ENCODE measurements at places on chromosomes 5 and 9. TPM values are rescaled to one million over a fixed set of nuclear protein-coding genes. Genes with fewer than 3 reads are reported as not detected.

- H3K4me1 ChIP-seq: no peaks in the 10 kb centered on the region
- no peaks in the 10 kb centered on the region for H3K36me3 ChIP-seq
- no peak overlapping the region for H3K4me3 ChIP-seq
- DNase-seq: no peak
Measured at GRCh38 chr5:174376726-174377373, 331.3 kb downstream of the NSG2 start.

The ZNF608 gene
- total RNA-seq: not detected

GRCh38 chr9:114282926-114283325 is 40.0 kb upstream of the ORM1 start:
- H3K4me1 ChIP-seq: peaks cover 2% of the 10 kb centered on the region
- H3K36me3 ChIP-seq: no peaks in the 10 kb centered on the region
- no peak overlapping the region for H3K27ac ChIP-seq
- H3K27me3 ChIP-seq: no peaks in the 10 kb centered on the region
- no peak overlapping the region for H3K4me3 ChIP-seq
- DNase-seq: peak; percentile 46

DNA sequence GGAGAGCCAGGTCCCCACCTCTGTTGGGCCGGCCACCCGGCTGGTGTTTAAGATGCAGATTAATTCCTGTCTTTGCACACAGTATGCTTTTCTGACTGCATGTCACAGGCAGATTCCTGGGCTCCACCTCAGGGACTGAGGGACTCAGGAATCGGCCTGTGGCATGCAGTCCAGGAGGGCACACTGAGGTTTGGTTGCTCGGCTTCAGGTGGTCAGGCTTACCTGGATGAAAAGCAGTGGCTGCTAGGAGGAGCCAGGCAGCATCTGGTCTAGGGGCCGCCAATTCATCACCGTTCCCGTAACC is 1.1 kb downstream of the WDR5 start:
- peak overlapping the region; percentile 88 for H3K4me3 ChIP-seq
- no peaks in the 10 kb centered on the region for H3K27me3 ChIP-seq
- peaks cover 25% of the 10 kb centered on the region for H3K36me3 ChIP-seq

- H3K36me3 ChIP-seq: no peaks in the 10 kb centered on the region
- H3K4me3 ChIP-seq: no peak overlapping the region
- H3K27ac ChIP-seq: no peak overlapping the region
Measured at GRCh38 chr9:18707061-18707461, 233.1 kb downstream of the ADAMTSL1 start.

The PIP5KL1 gene
- 2.5 TPM for total RNA-seq

- peaks cover 9% of the 10 kb centered on the region for H3K27me3 ChIP-seq
- no peak overlapping the region for H3K27ac ChIP-seq
- no peaks in the 10 kb centered on the region for H3K36me3 ChIP-seq
Measured at GRCh38 chr5:91038180-91038808, 344.8 kb downstream of the ARRDC3 start.

DNA sequence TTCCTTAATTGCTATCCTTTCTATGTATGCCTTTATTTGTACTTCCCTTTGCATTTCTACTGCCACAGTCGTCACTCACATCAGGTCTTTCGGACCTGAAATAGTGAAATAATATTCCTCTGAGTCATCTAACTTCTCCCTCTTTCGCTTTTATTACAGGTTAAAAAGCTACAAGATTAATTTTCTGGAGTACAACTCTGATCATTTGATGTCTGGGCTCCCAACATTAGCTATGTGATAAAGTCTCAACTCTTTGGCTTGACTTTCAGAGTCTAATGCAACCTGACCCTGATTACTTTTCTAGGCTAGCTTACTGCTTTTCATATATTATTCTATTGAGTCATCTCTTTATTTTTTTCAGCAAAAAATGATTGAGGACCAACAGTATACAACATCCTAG is 638.8 kb upstream of the WWC1 start:
- H3K36me3 ChIP-seq: no peaks in the 10 kb centered on the region
- no peak for DNase-seq
- H3K27me3 ChIP-seq: no peaks in the 10 kb centered on the region
- H3K4me1 ChIP-seq: no peaks in the 10 kb centered on the region

DNA sequence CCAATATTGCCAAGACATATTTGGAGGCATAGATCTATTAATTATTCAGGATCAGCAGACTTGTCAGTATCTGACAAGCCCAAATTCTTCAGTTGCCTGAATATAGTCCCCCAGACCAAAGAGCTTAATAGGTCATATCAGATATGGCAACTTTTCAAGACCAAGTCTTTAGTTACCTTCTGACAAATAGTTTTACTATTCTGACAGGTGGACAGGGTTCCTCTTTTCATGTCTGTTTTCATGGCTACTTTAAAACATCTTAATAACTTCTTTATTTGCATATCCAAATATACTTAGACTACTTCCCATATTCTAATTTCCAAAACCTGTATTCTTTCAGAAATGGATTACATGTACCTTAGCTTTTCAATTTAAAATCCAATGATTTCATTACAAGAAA is 65.4 kb downstream of the AUH start:
- H3K4me3 ChIP-seq: no peak overlapping the region
- no peak overlapping the region for H3K27ac ChIP-seq
- H3K36me3 ChIP-seq: peaks cover 43% of the 10 kb centered on the region
- DNase-seq: no peak
- H3K4me1 ChIP-seq: no peaks in the 10 kb centered on the region
- H3K27me3 ChIP-seq: no peaks in the 10 kb centered on the region

DNA sequence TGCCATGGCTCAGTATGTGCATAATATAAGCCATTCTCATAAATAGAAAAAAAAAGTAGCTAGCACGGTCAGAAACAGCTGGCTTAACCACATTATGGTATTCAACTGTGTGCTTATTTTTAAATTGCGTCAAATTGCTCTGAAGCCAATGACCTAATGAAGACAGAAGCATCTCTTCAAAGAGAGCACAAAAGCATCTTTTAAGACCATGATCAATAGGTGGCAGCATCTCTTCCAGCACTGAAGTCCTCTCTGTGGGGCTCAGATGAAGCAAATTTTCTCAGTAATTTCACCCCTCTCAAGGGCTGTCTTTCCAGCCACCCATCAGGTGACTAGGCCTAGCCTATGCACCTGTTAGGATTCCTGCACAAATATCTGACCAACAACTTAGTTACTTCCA is 251.4 kb downstream of the GLIS3 start:
- H3K4me3 ChIP-seq: no peak overlapping the region
- H3K27me3 ChIP-seq: no peaks in the 10 kb centered on the region
- no peak for DNase-seq
- H3K36me3 ChIP-seq: no peaks in the 10 kb centered on the region
- H3K27ac ChIP-seq: no peak overlapping the region
- no peaks in the 10 kb centered on the region for H3K4me1 ChIP-seq
